ENCODE measurements at places on chromosomes 6 and 20.
A peak's percentile ranks its signal among the peaks of the same experiment; 100 is the strongest.

DNA sequence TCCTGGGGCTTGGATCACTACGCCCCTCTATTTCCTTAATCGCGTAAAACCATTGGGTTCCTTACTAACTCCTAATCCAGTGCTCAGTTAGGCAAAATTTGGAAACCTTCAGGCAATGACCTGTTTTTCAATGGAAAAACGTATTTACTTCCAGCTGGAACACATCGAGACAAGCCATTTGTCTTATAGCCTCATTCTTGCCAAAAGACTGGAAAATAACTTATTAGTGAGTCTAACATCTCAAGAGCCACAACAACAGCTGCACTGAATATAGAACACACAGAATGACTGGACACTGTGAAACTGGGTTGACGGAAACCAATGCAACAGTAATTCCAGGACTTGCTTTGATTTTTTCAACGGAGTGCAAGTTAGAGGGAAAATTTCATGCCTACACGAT, 125.2 kb upstream of the MAP3K7 start:
- peak; percentile 94 for DNase-seq

- DNase-seq, result no peak
Observed at GRCh38 chr6:53281518-53282215, 67.1 kb downstream of the ELOVL5 start.

DNA sequence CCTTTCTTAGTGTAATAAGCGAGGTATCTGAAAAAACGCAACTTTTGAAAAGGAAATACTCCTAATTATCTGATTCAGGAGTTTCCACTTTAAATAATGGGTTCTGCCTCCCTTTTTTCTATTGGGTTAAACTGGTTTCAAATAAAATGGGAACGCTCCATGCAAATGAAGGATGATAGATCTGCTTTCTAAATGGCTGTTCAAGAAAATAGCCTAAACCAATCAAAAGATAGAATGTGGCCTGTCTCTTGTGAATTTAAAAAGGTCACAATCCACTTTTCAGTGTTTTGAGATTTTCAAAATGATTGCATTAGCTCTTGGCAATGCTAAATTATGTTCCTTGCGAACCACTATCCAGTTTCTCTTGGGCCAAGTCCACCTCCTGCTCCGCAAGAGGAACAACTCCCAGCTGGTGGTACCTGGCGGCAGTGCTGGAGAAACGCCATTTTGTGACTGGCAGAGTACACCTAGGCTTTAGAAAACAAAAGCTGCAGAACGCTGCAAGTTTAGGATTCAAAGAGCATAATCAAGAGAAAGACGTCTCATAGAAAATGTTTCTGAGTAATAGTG, 56.7 kb downstream of the TRIM38 start:
- DNase-seq, result no peak

DNA sequence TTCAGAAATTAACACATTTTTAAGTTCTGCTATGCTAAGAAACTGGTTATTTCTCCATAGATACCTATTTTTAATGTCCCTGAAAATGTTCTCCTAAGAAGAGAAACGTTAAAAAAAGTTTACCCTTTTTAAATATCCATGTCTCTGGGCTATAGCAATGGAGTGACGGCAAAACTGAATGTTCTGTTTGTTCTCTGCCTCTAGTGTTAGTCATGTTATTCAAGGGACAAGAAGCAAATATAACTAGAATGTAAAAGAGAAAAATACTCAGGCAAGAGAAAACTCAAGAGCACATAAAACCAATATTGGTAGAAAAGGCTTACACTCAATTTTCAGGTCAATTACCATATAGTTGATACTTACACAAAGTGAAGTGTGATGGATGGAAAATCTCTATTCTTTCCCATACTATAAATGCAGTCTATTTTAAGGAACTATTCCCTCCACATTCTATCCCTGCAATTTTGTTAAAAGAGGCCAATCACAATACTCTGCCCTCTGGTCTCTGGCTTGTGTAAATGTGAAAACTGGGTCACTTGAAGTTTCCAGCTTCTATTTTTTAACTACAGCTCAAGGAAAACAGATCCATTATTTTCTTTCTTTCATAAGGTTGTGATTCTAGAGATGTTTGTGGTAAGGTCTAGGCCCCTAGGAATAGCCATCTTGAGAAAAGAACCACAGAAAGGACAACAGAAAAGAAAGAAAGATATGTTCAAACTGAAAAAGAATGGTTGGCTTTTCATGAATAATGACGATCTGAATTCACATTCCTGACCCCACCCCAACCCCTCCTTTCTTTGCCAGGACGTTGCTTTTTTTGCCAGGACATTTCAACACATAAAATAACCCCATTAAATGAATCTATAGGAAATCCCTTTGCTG, 200.3 kb upstream of the FAM83B start:
- no peak for DNase-seq

DNA sequence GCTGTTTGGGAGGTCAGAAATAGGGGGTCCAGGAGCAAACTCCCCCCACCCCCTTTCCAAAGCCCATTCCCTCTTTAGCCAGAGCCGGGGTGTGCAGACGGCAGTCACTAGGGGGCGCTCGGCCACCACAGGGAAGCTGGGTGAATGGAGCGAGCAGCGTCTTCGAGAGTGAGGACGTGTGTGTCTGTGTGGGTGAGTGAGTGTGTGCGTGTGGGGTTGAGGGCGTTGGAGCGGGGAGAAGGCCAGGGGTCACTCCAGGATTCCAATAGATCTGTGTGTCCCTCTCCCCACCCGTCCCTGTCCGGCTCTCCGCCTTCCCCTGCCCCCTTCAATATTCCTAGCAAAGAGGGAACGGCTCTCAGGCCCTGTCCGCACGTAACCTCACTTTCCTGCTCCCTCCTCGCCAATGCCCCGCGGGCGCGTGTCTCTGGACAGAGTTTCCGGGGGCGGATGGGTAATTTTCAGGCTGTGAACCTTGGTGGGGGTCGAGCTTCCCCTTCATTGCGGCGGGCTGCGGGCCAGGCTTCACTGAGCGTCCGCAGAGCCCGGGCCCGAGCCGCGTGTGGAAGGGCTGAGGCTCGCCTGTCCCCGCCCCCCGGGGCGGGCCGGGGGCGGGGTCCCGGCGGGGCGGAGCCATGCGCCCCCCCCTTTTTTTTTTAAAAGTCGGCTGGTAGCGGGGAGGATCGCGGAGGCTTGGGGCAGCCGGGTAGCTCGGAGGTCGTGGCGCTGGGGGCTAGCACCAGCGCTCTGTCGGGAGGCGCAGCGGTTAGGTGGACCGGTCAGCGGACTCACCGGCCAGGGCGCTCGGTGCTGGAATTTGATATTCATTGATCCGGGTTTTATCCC, at the start of gene VEGFA:
Gene VEGFA (plus strand): TSS at position 686 of the 846 bp plus-strand sequence.
- DNase-seq, result peak; percentile 93

GRCh38 chr6:29631860-29632731, 887 bp downstream of the GABBR1 start:
- DNase-seq, result peak; percentile 81

DNA sequence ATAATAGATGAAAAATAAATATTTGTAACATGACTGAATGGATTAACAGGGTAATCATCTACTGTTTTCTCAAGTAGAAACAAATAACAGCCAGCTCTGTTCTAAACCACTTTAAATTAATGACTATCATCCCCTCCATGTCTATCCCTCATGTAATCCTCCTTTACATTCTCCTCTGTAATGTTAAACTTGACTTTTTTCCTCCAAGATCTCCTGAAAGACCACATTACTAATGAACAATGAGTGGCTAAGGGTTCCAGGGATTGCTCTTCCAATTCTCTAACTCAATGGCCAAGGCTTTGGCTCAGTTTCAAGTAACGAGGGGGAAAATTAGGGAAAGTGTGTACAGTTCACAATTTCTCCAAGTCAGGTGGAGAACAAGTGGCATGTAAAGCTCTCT, 37.6 kb upstream of the FBXL4 start:
- no peak for DNase-seq

DNA sequence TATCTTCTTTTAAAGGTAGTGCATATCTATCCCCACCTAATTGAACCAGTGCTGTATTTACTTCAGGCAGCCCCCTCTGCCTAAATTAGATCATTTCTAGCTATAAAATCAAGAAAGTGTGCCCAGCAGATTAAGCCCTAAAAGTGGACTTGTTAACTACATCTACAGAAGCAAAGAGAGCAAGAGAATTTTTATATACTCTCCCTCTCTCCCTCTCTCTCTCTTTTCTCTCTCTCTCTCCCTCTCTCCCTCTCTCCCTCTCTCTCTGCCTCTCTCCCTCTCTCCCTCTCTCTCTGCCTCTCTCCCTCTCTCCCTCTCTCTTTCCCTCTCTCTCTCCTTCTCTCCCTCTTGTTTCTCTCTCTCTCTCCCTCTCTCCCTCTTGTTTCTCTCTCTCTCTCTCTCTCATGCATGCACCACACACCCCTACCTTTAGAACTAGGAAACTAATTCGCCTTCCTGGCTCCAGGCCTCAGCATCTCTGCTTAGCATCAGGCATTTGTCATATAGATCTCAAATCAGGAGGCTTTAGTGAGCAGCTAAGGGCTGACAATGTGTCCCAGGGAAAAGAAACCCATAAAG, 71.4 kb downstream of the FOXA2 start:
- DNase-seq, result no peak

- peak; percentile 86 for DNase-seq
Observed at GRCh38 chr6:112337209-112337638, 9.9 kb upstream of the RFPL4B start.

- no peak for DNase-seq
Observed at GRCh38 chr20:53757472-53757913, 163.9 kb upstream of the ZNF217 start.

GRCh38 chr20:36712775-36713174, 33.1 kb downstream of the NDRG3 start:
- no peak for DNase-seq

GRCh38 chr20:45154183-45154582, 20.5 kb upstream of the PI3 start:
- DNase-seq, result no peak

- no peak for DNase-seq
Observed at GRCh38 chr20:51818479-51819008, 16.2 kb upstream of the SALL4 start.

DNA sequence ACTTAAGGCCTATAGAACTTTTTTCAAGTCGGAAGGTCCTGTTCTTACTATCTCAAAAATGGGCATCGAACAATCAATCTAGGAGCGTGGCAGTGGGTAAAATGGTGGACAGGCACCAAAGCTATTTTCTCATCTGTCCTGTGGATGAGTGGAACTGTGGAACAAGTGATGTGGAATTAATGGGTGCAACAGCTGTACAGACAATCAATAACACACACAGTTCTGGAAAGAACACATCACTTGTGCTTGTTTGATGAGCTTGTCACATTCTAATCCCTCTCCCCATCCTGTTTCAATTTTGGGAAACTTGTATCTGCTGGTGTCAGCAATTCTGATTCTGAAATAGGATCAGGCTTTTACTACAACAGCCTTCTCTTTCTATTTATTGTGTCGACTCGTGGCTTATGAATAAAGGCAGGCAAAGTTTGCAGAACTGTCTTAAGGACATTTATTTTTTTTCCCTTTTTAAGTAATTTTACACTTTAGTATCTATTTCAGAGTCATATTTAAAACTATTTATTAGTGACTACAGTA, 11.5 kb downstream of the RBM24 start:
- DNase-seq, result no peak

GRCh38 chr20:49540232-49540620, 27.7 kb downstream of the PTGIS start:
- no peak for DNase-seq

GRCh38 chr6:46734867-46735719, at the start of gene PLA2G7:
TSS of gene PLA2G7 (minus strand) at chr6:46735375. CDS start at chr6:46722891, 12,484 bp downstream.
- peak; percentile 67 for DNase-seq

- no peak for DNase-seq
Observed at GRCh38 chr6:134828641-134829040, 121.3 kb downstream of the ALDH8A1 start.

DNA sequence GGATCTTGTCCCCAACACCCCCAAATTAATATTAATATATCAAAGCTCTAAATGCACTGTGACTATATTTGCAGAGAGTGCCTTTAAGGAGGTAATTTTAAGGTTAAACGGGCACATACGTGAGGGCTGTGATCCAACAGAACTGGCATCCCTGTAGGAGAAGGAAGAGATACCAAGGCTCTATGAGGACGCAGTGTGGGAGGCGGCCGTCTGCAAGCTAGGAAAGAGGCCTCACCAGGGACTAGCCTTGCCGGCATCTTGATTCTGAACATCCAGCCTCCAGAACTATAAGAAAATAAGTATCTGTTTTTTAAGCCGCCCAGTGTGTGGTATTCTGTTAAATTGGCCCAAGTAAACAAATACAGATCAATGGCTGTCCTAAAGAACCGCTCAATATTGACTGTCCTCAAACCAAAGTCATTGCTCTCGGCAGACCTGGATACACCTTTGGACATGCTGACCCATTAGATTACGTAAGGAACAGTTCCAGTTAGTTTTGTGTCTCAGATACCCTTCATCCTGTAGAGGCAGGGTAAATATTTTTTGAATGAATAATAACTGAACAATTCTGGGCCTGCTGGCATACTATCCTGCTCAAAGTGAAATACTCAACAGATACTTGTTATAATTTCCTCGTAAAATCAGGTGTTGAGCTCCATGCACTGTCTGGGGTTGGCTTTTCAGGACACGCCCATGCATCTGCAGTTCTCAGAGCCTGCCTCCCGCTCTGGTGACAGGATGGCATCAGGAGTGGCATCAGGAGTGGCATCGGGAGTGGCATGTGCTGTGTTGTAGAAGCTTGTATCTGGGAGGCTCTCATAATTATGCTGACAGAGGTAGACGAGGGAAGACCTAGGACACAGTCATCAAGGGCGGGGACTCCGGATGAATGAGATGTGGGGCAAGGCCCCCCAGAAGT, 6.3 kb downstream of the PRR18 start:
- no peak for DNase-seq

GRCh38 chr6:38625217-38625616, 14.5 kb downstream of the BTBD9 start:
- DNase-seq, result no peak

- no peak for DNase-seq
Observed at GRCh38 chr20:46284040-46284427, 24.3 kb downstream of the CDH22 start.

All from lung (tissue), 17 donors.